Kidney glomerular epithelial cell (primary cell): ENCODE measurements at places on chromosomes 4 and X.

- no peak for DNase-seq
Measured at GRCh38 chr4:121654738-121655137, 42.0 kb downstream of the ANXA5 start.

- DNase-seq: no peak
Measured at GRCh38 chrX:71302461-71303213, 1.1 kb downstream of the ITGB1BP2 start.

DNA sequence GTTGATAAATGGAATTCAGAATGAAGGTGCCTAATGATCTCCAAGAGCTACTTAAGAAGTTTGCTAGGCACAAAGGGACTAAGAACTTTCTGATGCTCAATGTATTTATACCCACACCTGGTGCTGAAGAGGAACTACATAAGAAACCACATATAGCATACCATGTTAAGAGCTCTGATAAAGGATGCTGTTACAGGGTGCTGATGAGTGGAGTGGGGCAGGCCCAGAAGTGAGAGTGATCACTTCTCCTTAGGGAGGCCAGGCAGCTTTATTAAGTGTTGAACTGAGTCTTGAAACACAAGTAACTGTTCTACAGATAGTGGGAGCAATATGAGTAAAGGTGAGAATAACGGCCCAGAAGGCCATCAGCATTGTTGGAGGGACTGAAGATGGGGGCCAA, 68.3 kb upstream of the CHRDL1 start:
- no peak for DNase-seq

DNA sequence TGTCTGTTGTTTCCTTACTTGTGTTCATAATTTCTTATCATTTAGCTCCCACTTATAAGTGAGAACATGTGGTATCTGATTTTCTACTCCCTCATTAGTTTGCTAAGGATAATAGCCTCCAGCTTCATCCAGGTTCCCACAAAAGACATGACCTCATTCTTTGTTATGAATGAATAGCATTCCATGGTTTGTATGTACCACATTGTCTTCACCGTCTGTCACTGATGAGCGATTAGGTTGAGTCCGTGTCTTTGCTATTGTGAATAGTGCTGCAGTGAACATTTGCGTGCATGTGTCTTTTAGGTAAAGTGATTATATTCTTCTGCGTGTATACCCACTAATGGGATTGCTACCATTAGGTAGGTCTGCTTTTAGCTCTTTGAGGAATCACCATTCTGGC, 624.3 kb upstream of the EPHA5 start:
- no peak for DNase-seq

DNA sequence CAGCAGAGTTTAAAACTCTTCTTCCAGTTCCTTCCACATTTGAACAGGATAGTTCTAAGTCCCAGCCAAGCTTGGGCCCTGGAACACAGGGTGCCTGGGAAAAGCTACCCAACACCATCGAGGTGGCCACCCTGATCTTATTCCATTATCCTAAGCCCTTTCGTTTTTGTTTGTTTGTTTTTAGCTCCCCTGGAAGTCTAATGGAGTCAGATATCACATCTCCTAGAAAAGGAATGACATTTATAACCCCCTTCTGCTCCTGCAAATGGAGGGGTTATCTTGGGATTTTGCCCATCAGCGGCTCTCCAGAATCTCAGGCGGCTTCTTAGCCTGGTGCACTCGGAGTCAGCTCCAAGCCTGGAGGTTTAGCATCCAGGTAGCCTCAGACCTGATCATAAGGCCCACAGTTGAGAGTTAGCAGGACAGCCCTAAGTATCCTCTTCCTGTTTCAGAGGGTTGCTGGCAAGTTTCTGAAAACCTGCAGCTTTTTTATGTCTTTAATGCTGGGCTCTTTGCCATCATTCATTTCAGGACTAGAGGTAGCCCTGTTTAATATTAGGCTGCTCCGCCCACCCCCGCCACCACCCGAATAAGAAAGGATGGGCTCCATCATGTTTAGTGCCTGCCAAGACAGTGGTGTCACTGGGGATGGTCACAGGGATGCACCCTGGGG, 230.0 kb upstream of the LNX1 start:
- DNase-seq: no peak

DNA sequence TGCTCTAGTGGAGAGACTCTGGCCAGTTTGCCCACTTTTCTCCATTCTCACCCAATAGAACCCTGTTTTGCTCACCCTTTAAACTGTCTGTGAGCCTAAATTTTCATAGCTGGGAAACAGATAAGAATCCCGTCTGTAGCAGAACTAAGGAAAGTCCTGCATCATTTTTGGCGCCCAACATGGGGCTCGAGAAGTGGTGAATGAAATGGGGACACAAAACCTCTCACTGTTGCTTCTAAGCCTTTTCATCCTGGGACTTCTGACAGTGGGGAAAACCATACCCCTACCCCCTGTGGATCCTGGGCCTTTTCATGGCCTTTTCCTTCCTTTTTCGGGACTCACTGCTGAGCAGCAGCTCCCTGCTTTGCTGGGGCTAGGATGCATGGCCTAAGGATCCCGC, 189.9 kb downstream of the INPP4B start:
- no peak for DNase-seq

- DNase-seq: no peak
Measured at GRCh38 chrX:40897718-40898270, 162.5 kb upstream of the MED14 start.

GRCh38 chr4:174131901-174132300, 151.6 kb downstream of the FBXO8 start:
- no peak for DNase-seq

- peak; percentile 30 for DNase-seq
Measured at GRCh38 chr4:16659079-16659478, 239.4 kb downstream of the LDB2 start.

DNA sequence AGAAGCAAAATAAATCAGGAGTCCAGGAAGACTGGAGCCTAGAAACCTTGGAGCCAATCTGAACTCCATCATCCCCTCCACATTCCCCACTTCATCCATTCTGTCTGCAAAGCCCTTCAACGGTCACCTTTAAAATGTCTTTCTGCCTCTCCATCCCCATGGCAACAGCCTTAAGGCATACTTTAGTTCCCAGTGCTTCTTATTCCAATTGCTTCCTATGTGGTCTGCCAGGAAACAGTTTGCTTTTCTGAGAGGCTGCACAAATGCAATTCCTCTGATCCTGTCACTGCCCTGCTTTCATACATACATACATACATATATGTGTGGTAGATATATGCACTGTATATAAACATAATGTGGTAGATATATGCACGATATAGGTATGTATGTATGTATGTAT, 786 bp upstream of the MAGEH1 start:
- no peak for DNase-seq

GRCh38 chr4:152045807-152046571, 285.2 kb upstream of the GATB start:
- DNase-seq: no peak

DNA sequence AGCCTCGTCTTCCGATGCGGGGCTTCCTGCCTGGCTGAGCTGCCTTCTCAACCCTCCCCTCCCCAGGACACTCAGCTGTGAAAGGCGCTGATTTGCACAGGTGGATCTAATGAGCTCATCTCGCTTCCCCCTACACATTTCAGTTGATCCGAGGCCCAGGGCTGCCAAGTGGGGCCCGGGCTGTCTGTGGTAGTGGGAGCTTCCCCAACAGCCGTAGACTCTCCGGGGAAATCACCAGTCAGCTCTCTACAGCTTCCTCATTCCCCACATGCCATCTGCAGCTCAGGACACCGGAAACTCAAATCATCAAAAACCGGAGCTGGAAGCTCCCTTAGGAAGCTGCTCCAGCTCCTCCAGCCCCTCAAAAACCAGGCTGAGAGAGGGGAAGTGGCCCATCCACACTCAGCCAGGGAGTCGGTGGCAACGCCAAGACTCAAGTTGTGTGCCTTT, 56.2 kb downstream of the SMIM20 start:
- DNase-seq: peak; percentile 89

GRCh38 chrX:15336023-15336413, 695 bp upstream of the PIGA start:
- peak; percentile 32 for DNase-seq

DNA sequence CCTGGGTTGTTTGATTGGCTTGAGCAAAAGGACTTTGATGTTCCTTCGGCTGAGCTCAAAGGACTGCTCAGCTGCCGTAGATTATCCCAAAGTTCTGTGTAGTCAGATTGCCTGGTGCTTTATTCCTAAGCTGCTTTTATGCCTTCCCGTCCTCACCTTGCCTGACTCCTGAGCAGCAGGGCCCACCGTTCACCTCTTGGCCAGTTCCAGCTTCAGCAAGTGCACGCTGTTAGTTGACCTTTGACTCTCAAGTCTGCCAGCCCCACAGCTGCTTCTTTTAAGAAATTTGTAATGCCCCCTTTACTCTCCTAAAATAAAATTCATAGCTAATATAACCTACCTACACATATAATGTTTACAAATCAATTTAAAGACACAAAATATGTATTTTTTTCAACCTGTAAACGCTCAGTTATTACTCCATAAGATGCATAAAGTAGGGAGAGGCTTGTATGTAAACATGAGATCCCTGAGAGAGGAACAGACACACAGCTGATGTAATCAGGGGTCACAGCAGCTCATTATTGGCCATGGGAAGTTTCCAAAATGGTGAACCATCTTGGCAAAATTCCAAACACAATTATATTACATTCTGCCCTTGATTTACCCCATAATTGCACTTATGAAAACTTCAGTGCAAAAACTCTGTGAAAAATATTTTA, 28.6 kb downstream of the UCHL1 start:
- no peak for DNase-seq

GRCh38 chr4:86856896-86857295, 7.7 kb upstream of the SLC10A6 start:
- DNase-seq: no peak

- no peak for DNase-seq
Measured at GRCh38 chrX:101708163-101708562, 48.5 kb upstream of the ARMCX2 start.

DNA sequence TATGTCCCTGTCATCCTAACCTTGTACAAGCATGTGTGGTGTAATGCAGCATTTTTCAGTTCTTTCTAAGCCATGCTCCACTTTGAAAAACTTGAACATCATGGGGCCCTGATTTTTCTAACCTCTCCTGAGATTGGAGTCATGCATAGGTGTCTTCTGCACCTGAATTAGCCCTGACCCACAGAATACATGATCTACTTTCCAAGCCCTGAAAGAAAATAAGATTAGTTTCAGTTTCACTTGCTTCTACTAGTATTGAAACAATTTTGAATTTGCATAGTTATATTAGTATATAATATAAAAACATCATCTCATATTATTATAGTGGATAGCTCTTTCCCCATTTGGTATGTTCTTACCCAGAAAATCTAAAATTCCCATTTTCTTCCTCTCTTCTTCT, 178.2 kb downstream of the HS3ST1 start:
- no peak for DNase-seq

GRCh38 chr4:84381759-84382158, 117.3 kb downstream of the NKX6-1 start:
- DNase-seq: no peak

GRCh38 chr4:104393655-104394324, 100.9 kb downstream of the CXXC4 start:
- no peak for DNase-seq

- DNase-seq: no peak
Measured at GRCh38 chr4:35506161-35506560, 738.2 kb downstream of the ARAP2 start.

DNA sequence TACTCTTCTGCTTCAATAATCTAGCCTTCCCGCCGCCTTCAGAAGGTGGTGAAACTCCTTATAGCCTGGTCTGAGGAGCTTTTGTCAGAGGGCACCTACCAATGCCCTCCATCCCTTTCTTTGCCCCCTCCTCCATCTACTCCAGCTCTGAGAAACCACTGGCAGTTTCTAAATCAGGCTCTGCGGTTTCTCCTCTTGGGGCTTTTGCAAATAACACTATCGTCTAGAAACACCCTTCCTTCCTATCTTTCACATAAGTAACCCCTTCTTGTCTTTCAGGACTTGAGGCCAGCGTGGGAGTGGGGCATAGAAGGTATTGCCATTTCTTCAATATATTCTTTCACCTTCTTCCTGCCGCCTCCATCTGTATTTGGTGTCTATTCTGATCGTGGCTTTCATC, 1.2 kb upstream of the EFHC2 start:
- no peak for DNase-seq

- no peak for DNase-seq
Measured at GRCh38 chrX:56221101-56221500, 11.1 kb upstream of the KLF8 start.

GRCh38 chrX:95875661-95876060, 809.0 kb upstream of the DIAPH2 start:
- DNase-seq: no peak

DNA sequence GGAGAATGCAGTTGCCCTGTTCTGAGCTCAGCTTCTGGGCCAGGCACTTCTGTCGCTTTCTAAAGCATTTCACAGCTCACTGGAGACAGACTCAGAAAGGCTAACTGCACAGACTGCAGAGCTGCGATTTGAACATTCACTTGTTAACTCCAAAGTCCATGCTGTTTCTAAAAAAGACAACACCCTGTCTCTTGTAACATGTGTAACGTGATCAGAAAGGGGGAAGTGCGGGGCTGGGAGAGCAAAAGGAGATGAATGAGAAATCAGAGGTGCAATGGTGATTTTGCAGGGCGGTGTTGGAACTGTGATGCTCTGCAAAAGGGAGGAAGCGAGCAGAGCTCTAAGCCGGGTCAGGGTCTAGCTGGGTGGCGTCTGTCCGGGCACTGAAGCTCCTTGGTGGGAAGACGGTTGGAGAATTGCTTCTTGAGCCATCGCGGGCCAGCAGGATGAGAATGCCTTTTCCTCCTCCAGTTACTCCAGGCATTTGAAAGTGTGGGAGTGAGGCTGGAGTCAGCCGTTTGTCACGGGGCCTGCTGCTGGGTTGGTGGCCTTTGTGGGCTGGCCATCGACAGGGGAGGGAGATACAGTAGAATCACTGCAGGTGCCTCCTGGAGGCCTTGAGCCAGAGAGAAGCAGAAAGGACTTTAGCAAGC, 20.3 kb downstream of the TBC1D14 start:
- peak; percentile 53 for DNase-seq

DNA sequence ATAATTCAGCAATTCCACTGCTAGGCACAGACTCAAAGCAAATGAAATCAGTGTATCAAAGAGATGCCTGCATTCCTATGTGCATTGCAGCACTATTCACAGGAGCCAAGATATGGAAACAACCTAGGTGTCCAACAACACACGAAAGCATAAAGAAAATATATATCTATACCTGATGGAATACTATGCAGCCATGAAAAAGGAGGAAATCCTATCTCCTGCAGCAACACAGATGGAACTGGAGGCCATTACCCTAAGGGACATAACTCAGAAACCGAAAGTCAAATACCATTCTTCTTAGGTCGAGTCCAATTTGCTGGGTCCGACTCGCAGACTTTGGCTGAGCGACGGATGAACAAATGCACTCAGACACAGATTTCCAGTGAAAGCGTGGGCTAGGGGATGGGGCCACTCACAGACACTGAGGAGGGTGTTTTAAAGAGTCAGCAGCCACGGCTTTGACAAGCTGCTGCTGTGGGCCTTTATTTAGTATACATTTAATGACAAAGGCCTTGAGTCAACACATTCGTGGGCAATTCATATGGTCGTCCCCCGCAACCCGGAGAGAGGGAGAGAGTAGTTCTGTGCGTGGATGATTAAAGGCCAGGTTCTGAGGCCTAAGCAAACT, 93.8 kb downstream of the DHRSX start:
- no peak for DNase-seq

GRCh38 chr4:163072222-163072621, 94.5 kb downstream of the NAF1 start:
- DNase-seq: no peak

- DNase-seq: no peak
Measured at GRCh38 chr4:121280425-121280824, 100.4 kb downstream of the QRFPR start.
